Activated naive CD4-positive, alpha-beta T cell (primary cell): ENCODE measurements at places on chromosomes 1 and 21.

- DNase-seq, result no peak
Measured at GRCh38 chr1:243507001-243507671, 251.3 kb downstream of the SDCCAG8 start.

DNA sequence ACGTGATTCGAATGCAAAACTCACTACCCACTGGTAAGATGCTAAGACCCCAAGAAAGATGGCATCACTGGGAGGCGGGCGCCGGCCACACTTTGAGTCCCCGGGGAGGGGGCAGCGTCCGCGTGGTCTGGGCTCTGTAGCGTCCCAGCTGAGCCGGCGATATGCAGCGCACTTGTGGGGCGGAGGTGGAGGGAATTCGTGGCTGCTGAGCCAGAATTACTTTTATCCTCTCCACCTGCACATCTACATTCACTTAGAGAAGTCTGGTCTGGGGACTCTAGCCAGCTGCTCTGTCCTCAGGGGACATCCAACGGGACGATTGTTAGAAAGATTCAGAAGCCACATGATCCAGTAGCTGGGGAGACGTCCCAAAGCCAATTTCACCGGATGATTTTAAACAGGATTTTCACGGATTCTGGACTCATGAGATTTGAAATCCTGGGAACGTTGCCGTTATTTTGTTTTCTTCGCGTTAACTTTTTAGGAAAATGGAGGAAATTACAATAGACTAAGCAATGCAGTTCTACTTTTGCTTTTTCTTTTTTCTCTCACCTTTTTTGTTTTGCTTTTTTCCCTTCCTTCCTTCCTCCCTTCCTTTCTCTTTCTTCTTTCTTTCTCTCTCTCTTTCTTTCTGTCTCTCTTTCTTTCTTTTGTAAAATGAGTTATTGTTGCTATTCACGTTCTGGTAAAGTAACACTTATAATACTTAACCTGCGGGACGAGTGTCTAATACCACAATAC, 1.3 kb downstream of the JAM2 start:
- no peak for DNase-seq

- no peak for DNase-seq
Measured at GRCh38 chr1:64209221-64209620, 5.8 kb downstream of the UBE2U start.

DNA sequence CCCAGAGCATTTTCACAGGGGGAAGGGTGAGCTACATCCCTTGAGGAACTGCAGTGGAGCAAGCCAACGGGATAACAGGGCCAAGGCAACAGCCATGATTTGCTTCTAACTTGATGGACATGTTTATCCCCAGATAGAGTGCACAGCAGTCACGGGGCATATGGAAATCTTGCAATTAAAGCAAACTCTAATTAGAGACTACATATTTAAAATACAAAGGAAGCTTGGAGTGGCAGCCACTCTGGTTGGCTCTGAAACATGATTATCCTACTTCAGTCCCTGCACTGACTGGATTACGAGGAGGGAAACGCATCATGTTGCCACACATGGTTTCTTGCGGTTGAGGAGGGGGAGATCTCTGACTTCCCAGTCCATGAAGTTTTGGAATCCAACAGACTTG, 60.8 kb downstream of the BEND5 start:
- no peak for DNase-seq

- no peak for DNase-seq
Measured at GRCh38 chr21:42496839-42497202, 797 bp upstream of the RSPH1 start.

DNA sequence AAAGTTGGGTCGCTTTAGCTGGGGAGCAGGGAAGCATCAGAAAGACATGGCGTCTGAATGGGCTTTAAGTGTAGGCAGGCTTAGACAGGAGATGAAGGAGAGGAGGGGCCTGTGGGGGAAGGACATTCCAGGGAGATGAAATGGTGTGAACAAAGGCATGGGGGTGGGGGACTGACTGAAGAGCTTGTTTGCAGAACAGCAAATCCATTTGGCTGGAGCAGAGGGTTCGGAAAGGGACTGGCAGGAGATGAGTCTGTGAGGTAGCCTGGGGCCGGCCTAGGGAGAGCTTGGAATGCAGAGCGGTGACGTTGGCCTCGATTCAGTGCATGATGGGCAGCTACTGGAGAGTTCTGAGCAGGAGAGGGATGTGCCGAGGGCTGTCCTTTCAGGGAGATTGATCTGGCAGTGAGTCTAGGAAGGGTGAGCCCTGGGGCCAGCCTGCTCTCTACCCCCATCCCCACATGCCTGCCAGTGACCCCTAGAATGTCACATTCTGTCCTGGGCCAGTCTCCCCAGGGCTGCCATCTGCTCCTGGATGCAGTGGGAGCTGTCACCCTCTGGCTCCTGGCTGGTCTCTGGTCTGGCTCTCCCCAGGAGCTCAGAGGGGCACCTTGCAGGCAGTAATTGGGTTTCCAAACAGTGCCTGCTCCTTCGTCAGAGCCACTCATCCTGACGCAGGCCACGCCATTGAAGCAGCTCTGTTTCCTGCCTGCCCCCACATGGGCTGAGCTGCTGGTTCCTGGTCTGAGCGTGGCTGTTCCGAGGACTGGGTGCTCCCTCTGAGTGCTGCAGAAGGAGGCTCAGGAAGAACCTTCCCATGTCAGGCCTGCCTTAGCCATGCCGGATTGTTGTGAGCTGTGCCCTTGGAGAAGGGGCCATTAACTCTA, 22.3 kb upstream of the TMEM222 start:
- DNase-seq, result no peak

GRCh38 chr1:37509181-37509580, 5.4 kb downstream of the MEAF6 start:
- no peak for DNase-seq

DNA sequence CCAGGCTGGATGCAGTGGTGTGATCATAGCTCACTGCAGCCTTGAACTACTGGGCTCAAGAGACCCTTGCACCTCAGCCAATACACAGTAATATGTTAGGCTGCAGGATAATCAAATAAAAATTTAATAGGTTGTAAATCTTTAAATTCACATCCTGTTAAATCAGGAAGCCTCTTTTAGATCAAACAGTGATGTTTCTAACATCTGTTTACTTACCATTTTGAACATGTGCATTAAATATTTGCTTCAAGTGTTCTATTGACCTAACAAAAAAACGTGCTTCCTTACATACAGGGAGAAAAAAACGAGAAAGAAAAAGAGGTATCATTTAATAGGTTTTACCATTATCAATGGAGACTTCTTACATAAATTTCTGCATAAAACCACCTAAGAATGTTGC, 70.6 kb downstream of the IARS2 start:
- no peak for DNase-seq

DNA sequence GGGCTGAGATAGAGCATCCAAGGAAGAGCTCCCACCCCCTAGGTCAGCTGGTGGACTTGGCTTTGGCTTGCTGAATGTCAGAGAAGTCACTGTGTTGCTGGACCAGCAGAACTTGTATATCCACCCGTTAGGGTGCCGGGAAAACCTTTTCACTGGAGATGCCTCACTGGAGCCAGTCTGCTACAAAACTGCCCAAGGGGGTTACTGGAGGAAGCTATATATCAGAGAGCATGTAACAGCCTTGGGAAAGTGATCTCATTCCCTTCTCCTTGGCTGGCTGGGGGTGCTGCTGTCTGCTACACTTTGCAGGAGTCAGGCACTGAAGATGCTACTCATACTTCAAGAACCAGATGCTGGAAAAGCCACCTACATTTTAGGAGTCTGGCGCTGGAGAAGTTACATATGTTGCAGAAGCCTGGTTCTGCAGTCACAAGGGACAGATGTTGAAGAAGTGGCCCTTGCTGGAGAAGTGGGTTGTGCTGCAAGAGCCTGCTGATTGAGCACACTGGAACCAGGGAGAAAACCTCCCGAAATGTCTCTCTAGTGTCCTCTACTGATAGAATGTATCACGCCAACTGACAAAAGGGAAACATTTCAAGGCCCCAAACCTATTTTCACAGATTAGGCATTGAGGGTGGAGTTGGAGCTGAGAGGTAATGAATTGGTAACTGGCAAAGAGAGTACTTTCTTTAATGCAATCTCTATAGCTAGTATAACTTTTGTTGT, 250.6 kb downstream of the SPATA17 start:
- DNase-seq, result no peak

DNA sequence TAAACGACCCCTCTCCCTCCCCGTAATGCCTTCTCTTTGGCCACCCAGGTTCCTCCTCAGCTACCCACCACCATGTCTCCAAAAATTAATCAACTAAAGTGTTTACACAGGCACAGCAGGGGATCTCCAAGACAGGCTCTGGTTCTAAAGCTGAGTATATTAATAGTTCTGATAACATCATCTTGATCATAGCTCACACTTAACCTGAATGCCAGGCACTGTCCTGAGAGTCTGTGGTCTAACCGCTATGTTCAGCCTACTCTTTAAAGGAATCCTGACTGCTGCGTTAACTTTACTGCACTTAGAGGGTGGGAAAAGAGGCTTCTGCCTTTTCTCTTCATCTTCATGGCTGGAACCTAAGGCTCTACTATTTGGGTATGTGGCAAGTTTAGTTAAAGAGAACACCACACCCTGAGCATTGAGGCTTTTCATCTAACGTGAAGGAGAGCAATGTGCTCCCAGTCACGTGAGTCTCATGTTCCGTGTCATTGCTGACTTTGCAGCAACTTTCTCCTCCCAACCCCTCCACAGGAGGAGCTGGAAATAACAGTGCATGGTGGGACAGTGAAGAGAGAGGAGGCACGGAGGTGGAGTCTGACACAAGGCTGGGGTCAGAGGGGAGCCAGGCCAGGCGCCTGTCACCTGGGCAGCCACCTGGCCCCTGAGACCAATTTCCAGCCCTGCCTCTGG, 86.4 kb downstream of the FAM78B start:
- DNase-seq, result no peak

DNA sequence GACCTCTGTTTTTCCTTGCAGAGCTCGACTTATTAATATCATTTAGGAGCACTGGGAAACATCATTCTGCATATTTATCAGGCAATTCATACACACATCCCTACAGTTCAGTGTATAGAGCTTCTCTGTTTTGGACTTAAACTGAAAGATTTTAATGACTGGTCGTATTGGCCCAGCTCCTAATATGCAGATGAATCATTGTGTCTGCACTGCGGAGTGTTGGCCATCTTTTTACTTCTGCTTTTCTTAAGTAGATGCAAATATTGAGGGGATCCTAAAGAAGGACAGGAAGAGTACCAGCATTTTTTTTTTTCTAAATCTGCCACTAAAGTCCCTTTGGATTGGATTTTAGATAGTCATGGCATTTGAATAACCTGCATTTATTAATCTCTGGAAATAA, 154.8 kb downstream of the BACH1 start:
- DNase-seq, result no peak

DNA sequence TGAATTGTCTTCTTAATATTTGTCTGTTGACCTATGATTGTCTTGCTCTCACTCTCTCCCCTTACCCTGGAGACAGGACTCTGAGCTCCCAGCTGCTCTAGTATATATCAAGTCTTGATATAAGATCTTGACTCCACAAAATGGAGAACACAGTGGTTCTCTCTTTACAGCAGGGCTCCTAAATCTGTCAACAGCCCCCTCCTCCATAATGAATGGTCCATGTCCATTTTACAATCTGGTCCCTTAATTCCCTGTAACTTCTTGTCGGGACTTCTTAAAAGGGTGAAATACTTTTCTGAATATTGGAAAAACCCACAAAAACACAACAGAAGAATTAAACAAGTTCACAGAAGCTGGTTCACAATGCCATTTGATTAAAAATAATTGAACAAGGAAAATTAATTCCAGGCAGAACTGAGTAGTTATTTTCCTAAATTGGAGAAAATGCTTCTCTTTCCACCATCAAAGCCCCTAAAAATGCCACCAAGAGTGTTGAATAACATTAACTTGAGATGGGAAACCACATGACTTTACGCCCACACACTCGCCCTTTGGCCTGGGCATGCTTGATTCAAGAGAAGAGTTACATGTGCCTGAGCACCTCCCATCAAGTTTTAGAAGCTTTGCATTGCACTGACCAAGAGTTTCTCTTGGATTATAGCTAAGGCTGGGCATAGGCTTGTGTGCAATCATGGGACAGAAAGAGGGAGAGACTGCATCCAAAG, 109.8 kb downstream of the TOMM20 start:
- no peak for DNase-seq

DNA sequence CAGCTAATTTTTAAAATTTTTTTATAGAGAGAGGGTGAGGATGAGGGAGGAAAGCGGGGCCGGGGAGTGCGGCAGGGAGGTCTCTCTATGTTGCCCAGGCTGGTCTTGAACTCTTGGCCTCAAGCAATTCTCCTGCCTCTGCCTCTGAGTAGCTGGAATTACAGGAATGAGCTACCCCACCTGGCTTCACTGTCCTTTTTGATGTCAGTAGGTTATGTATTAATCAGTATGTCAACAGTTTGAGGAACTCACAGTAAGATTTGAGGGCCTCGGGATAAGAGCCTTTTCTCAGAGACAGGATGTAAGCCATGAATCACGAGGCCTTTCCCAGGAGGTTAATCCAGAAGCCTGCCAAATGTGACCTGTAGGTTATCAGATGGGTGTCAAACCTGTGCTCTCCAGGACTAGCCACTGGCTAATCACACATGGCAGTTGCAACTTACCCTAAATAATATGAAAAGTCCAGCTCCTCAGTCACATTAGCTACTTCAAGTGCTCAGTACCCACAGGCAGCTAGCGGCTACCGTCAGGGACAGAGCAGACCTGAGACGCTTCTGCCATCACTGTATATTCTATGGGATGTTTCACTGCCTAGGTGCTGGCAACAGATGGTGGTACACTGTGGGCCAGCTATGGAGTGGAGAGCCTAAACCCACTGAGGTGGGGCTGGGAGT, 33.1 kb downstream of the TRIM67 start:
- DNase-seq, result no peak

DNA sequence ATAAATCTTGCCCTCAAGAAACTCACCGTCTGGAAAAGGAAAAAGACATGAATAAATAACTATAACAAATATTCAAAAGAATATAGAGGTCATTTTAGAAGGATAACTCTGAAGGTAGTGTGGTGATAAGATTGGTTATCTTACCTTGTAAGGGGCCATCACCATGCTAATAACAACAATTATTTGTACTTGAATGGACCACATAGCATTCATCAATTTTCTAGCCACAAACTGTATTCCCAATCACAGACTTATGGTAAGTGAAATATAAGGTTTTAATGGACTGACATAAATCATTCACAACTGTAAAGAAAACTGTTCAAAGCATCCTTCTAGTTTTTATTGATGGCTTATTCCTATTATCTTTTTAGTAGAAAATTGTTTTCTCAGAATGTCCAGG, 57.8 kb downstream of the HMCN1 start:
- DNase-seq, result no peak

- no peak for DNase-seq
Measured at GRCh38 chr1:63557365-63557987, 34.2 kb downstream of the EFCAB7 start.

- no peak for DNase-seq
Measured at GRCh38 chr21:42231756-42232155, 12.8 kb downstream of the ABCG1 start.

GRCh38 chr1:3885611-3886010, 14.5 kb downstream of the C1orf174 start:
- no peak for DNase-seq
